Endodermal cell (in vitro differentiated cells): ENCODE measurements at places on chromosomes 2 and 18. TPM values are rescaled to one million over a fixed set of nuclear protein-coding genes. Genes with fewer than 3 reads are reported as not detected.

The SLC4A5 gene
- 2.0 to 2.5 TPM (median 2.5 TPM) in 3 replicates for total RNA-seq

The DSEL gene
- 9.0 and 9.1 TPM in 2 replicates for total RNA-seq

The FOXI3 gene
- 2.6 and 2.8 TPM in 2 replicates for total RNA-seq

The SLC23A3 gene
- total RNA-seq: 0.46 to 0.65 TPM in 2 of 3 replicates, not detected in the other

The COL6A3 gene
- total RNA-seq: 1.2 and 1.3 TPM in 2 replicates

The KCNIP3 gene
- total RNA-seq: 0.26 and 1.2 TPM in 2 replicates

GRCh38 chr2:143262389-143262788, 133.2 kb downstream of the ARHGAP15 start:
- H3K4me1 ChIP-seq: no peaks in the 10 kb centered on the region
- H3K27ac ChIP-seq: no peak overlapping the region
- no peak overlapping the region for H3K4me3 ChIP-seq
- no peak for DNase-seq
- H3K27me3 ChIP-seq: no peaks in the 10 kb centered on the region

DNA sequence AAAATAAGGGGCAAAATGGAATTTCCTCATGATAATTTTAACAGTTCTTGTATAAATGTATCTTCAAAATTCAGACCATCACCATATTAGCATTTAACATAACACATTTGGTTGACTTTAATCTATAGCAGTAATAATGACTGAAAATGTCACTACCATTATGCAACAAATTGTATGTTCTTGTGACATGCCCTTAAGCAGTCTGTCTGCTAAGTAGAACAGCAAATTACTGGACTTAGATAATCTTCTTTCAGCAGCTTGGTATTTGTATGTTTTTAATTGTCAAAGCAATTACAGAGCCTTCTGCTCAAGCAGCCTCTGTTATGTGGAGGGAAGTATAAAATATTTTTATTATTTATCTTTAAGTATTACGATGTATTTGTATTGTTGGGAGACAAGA, 214.3 kb upstream of the NXPH2 start:
- no peaks in the 10 kb centered on the region for H3K4me1 ChIP-seq
- H3K36me3 ChIP-seq: no peaks in the 10 kb centered on the region
- no peak overlapping the region for H3K27ac ChIP-seq
- no peaks in the 10 kb centered on the region for H3K27me3 ChIP-seq

DNA sequence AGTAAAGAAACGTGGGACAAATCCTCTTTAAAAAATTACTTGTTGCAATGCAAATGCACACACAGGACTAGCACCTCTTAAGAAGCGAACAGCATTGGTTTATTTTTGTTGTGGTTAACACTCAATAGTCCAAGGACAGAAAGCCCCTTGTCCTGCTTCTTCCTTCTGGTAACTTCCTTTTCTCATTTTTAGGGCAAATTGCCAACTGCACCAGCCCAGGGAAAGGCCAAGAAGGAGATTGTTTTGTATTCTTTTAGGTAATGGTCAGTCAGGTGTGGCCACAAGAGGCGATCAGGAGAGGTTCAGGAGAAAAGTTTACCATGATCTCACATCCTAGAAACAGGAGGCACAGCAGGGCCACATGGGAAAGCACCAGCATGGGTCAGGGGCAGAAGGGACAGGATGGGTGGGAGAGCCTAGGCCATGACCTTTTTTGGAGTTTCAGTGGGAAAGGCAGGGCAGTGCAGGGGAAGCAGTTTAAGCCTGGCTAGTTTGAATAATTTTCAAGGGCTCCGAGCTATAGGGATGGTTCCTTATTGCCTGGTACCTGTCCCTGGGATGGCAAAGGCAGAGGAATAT, 73.0 kb downstream of the CHRNA1 start:
- H3K27me3 ChIP-seq: peaks cover 17% of the 10 kb centered on the region
- H3K36me3 ChIP-seq: no peaks in the 10 kb centered on the region
- H3K27ac ChIP-seq: no peak overlapping the region

GRCh38 chr2:24816884-24817283, 23.7 kb downstream of the CENPO start:
- H3K4me1 ChIP-seq: peaks cover 3% of the 10 kb centered on the region
- no peaks in the 10 kb centered on the region for H3K27me3 ChIP-seq
- H3K27ac ChIP-seq: no peak overlapping the region
- DNase-seq: peak; percentile 11
- no peak overlapping the region for H3K4me3 ChIP-seq

- no peaks in the 10 kb centered on the region for H3K27me3 ChIP-seq
- peak; percentile 92 for DNase-seq
- no peak overlapping the region for H3K4me3 ChIP-seq
- no peak overlapping the region for H3K27ac ChIP-seq
- no peaks in the 10 kb centered on the region for H3K4me1 ChIP-seq
- no peaks in the 10 kb centered on the region for H3K36me3 ChIP-seq
Measured at GRCh38 chr2:38146907-38147307, 71.0 kb upstream of the CYP1B1 start.

- H3K27ac ChIP-seq: no peak overlapping the region
- no peak for DNase-seq
- peaks cover 13% of the 10 kb centered on the region for H3K4me1 ChIP-seq
Measured at GRCh38 chr2:161165811-161166210, 5.6 kb downstream of the TANK start.

DNA sequence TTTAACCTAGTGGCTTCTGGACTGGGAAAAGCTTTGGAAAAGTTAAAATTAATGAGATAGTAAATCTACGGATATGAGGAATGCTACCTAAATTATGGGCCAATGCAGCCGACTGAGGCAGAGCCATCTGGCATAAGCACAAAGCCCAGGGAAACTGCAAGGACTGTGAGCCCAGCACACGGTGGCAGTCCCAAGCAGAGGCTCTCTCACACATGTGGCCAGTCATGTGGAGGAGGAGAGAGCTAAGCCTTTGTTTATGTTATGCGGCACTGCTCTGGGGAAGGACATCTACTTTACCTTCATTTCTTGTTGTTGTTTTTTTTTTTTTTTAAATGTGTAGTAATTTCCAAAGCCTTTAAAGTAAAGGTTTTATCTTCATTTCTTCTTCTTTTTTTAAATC, 267.0 kb downstream of the STK39 start:
- no peaks in the 10 kb centered on the region for H3K4me1 ChIP-seq
- H3K36me3 ChIP-seq: no peaks in the 10 kb centered on the region
- no peak overlapping the region for H3K4me3 ChIP-seq
- no peak for DNase-seq
- peaks cover 40% of the 10 kb centered on the region for H3K27me3 ChIP-seq

DNA sequence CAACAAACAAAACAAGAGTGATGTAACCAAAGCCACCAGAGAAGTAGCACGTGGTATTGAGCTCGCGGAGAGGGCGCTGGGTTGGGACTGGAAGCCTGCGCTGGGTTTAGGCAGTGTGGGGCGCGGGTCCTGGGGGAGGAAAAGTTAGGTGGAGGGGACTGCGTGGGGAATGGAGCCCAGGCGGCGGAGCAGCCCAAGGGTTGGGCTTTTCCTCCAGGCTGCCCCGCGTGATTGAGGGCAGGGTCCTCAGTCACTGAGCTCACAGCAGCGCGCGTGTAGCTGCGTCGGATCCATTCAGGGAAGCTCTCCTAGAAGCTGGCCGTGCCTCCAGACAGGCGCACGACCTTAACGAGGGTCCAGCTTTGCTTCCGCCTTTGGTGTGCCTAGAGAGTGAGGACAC, 357.4 kb downstream of the GALR1 start:
- no peak overlapping the region for H3K4me3 ChIP-seq
- H3K36me3 ChIP-seq: no peaks in the 10 kb centered on the region
- no peaks in the 10 kb centered on the region for H3K27me3 ChIP-seq
- DNase-seq: no peak

- H3K4me1 ChIP-seq: no peaks in the 10 kb centered on the region
- DNase-seq: no peak
- no peak overlapping the region for H3K4me3 ChIP-seq
- no peak overlapping the region for H3K27ac ChIP-seq
- H3K36me3 ChIP-seq: no peaks in the 10 kb centered on the region
Measured at GRCh38 chr2:144659731-144660275, 139.9 kb upstream of the ZEB2 start.

GRCh38 chr2:36403675-36404230, 48.2 kb downstream of the CRIM1 start:
- peaks cover 1% of the 10 kb centered on the region for H3K4me1 ChIP-seq
- peaks cover 5% of the 10 kb centered on the region for H3K36me3 ChIP-seq
- no peak overlapping the region for H3K4me3 ChIP-seq
- no peak overlapping the region for H3K27ac ChIP-seq

- no peaks in the 10 kb centered on the region for H3K27me3 ChIP-seq
- no peak overlapping the region for H3K27ac ChIP-seq
- DNase-seq: no peak
Measured at GRCh38 chr18:54181856-54182602, 42.4 kb downstream of the MBD2 start.

GRCh38 chr2:218168635-218169462, 2.1 kb upstream of the CXCR1 start:
- H3K27me3 ChIP-seq: peaks cover 36% of the 10 kb centered on the region
- no peaks in the 10 kb centered on the region for H3K36me3 ChIP-seq
- no peaks in the 10 kb centered on the region for H3K4me1 ChIP-seq
- H3K27ac ChIP-seq: no peak overlapping the region
- DNase-seq: peak; percentile 92

DNA sequence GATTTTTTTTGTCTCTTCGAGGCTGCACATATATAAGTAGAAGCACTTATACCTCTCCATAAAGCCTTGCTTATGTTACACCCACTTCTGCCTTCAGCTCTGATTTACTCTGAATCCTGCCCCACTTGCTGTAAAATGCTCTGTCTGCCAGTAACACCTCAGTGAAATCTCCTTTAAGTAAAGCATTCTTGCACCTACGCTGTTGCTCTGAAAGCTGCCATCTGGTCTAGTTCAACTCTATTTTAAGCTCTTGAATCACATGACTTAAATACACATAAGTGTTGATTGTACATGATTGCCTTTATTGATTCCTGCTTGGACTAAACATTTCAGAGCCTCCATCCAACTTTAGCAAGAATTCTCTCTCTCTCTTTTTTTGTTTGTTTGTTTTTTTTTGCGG, 609.0 kb upstream of the CELF4 start:
- H3K4me1 ChIP-seq: no peaks in the 10 kb centered on the region
- no peaks in the 10 kb centered on the region for H3K27me3 ChIP-seq
- DNase-seq: no peak
- no peak overlapping the region for H3K4me3 ChIP-seq
- no peaks in the 10 kb centered on the region for H3K36me3 ChIP-seq

DNA sequence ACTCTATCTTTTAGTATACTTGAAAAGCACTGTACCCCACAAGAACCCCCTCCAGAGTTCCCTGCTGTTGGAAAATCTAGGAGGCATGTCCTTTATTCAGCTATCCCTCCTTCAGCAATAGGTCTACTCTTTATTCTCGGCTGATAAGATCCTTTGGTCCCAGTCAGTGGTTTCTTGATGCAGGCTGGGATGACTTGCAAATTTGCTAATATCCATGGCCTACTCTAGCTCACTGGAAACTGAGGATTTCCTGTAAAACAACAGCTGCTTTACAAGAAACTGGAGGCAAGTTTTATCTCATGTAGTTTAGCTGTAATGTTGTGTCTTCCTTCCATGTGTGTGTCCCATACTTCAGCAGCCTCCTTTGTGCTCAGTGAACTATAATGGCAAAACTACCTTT, 183.9 kb upstream of the SCN7A start:
- H3K4me1 ChIP-seq: no peaks in the 10 kb centered on the region
- no peaks in the 10 kb centered on the region for H3K27me3 ChIP-seq
- no peak overlapping the region for H3K27ac ChIP-seq
- no peak for DNase-seq
- H3K36me3 ChIP-seq: no peaks in the 10 kb centered on the region
- H3K4me3 ChIP-seq: no peak overlapping the region

DNA sequence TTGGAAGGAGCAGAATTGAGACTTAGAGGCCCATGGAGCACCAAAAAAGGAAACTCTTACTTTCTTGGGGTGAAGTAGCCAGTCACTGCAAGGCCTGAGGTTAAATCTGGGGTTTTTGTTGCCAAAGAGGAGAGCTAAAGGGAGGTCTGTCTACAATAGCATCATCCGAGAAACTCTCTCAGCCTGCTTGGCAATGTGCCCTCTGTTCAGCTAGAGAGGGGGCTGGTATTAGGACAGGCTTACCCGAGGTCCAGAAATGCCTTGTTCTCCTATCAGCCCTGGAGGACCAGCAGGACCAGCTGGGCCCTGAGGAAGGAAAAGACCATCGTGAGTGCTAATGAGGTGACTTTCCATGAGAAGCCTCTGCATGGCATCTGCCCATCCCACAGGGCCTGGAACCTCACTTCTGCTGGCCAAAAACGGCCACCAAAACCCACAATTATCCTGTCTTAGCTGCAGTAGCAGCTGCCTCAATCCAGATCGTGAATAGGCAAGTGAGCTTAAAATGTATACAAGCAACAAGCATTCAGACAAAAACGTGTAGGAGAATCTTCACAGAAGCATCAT, 61.6 kb downstream of the COL6A3 start:
- H3K27ac ChIP-seq: no peak overlapping the region
- DNase-seq: no peak
- no peaks in the 10 kb centered on the region for H3K4me1 ChIP-seq
- no peaks in the 10 kb centered on the region for H3K27me3 ChIP-seq

- H3K27ac ChIP-seq: no peak overlapping the region
- no peaks in the 10 kb centered on the region for H3K36me3 ChIP-seq
- no peaks in the 10 kb centered on the region for H3K27me3 ChIP-seq
- H3K4me1 ChIP-seq: no peaks in the 10 kb centered on the region
Measured at GRCh38 chr2:24329700-24330099, 30.6 kb downstream of the ITSN2 start.

DNA sequence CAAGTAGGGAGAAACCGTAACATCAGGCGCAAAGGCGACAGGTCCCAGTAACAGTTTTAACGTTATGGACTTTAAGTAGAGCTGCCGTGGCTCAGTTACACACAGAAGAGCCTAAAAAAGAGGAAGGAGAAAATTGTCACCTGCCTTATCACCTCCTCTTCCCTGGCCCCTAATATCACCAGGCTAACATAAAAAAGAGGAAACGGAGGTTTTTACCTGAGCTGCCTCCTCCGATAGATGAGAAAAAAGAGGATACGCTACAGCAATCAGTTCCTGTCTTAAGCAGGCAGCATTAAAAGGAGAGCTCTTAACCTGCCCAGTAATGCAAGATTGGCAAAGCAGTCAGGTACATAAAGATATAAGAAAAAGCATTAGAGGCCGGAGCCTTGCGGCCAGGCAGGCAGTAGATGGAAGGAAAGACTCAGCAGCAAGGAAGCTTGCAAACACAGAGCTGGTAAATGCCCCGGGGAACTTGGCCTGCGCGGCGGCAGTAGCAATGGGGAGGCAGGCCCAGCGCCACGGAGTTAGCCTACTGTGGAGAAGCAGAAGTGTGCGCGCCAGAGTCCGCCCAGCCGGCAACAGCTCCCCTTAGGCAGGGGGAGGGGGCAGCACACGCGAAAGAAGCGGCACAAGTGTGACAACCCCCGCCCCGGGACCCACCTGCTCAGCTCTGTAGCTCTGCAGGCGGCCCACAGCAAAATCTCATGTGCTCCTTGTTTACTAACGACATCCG, 116.3 kb upstream of the SCN7A start:
- H3K4me3 ChIP-seq: no peak overlapping the region
- peak; percentile 72 for DNase-seq
- no peaks in the 10 kb centered on the region for H3K36me3 ChIP-seq
- H3K27ac ChIP-seq: no peak overlapping the region
- no peaks in the 10 kb centered on the region for H3K27me3 ChIP-seq

DNA sequence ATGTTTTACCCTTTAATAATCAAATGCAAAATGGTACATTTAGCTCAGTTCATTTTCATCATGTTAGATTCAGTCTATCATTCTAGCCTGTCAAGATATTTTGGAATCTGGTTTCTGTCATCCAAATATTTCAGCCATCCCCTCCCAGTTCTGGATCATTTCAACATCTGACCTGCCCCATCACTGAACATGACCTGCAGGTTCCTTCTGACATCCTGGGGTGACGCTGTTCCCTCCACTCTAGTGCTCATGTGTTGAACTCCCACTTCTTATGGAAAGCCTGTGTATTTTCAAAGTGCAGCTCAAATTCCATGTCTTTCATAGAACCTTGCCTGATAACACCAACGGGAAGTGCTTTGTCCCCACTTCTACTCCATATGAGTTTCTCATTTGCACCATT, 320.0 kb upstream of the TNP1 start:
- no peak overlapping the region for H3K4me3 ChIP-seq
- no peaks in the 10 kb centered on the region for H3K36me3 ChIP-seq
- no peak for DNase-seq
